SK-N-SH treated with all-trans-retinoic acid at 6 μM for 48 hours (cell line): ENCODE measurements at places on chromosomes 7 and 10.
A peak's percentile ranks its signal among the peaks of the same experiment; 100 is the strongest.

DNA sequence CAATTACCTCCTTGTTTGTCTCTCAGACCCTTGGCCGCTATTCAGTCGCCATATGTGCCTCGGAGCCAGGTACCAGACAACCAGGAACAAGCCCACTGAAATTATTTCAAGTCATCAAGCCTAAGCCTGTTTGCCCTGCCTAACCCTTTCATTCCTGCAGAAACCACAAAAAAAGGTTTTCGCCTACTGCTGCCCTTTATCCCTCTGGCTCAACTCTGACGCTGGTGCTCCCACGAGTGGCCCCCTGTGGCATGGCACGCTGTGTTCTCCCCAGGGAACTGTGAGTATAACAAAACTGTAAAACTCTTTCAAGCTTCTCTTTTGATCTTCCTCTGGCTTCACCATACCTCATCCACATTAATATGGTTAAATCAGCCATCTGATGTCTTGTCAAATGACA is 215.7 kb upstream of the CDC14C start:
- ATAC-seq: no peak

DNA sequence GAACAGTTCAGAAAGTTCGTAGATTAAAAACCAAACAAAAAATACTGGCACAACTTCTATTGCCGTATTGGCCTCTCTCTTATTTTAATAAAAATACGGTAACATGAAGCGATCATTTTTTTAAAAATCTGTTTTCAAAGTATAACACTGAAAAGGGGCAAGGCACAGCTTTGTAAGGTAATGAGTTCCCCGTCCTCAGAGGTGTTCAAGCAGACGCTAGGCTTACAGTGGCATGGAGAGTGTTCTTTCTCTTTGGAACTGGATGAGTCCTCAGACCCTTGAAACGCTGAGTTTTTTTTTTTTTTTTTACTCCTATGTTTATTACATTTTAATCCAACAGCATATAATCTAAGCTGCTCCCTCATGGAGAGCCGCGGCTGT is 7.8 kb downstream of the EN2 start:
- no peak for ATAC-seq

DNA sequence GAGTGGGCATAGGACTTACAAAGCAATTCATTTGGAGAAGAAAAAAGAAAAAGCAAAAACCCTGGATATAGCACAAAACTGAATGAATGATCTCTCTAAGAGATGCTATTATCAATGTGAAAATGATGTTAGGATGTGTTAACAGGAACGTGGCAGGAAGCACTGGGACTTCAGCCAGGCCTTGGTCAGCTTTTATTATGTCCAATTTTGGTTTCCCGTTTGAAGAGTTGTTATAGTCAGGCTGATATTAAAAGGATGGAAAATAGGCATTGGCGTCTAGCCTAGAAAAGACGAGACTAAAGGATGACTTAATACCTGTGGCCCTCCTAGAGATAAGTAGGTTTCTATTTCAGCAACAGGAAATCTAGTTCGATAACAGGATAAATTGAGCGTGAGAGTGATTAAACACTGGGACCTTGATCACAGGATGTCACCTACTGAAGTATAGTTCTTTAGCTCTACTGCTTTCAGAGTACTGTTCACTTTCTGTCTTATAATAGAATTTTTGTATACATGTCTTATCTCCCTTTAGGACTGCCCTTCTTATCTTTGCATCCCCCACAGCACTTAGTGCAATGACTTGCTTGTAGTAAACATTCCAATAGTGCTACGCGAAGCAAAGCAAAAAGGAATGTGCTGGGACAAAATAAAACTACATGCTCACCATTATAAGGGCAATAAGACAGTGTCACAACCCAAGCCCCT is 99.8 kb upstream of the AGBL3 start:
- peak; percentile 24 for ATAC-seq

DNA sequence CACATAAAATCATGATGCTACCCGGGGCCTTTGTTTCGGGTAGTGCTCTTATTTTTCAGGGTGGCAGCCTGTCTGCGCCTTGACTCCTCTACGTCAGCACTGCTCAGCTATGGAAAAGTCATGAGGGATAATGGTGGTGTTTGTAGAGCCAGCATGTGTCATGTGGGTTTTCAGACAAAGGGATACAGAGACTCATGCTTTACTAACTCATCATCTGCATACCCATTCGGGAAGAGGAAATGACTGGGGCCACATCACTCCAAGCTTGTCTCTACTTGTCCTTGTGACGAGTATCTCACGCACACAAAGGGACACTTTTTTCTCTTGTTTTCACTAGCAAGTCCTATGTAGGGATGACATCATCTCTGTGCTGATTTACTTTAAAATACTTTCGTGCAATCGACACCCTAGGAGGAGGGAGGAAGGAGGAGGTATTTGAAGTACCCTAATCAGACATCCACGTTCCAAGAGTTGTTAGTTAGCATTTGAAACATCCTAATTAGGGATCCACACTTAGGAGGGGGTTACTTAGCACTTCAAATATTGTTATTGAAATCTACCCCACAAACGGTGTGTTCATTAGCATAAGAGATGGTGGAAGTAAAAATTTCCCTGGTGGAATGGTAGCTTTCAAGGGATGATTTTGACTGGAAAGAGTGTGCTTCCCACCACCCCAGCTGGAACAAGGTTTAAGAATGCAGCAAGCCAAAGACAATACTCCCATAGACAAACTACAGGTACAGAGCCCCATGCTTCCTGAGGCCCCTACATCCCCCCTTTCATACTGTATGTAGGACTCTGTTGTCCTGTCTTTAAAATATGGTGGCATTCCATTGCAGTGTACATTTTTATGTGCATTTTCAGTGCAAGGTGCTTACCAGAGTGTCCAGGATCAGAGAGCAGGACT is 52.0 kb downstream of the THNSL1 start:
- no peak for ATAC-seq

DNA sequence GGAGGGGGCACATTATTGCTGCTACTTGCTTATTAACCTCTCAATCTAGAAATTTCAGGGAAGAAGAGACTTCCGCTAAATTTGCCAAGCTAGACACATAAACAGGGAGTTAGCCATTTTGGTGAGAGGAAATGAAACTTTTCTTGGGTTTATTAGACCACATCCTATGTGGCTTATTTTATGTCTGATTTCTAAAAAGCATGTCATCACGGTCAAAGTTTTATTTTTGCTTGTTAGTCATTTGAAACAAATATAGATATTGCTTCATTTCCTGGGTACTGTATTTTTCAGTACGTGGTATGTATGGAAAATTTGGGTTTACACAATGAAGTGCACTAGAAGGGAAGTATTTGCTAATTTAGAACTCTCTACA is 144.1 kb downstream of the TCF7L2 start:
- ATAC-seq: no peak

DNA sequence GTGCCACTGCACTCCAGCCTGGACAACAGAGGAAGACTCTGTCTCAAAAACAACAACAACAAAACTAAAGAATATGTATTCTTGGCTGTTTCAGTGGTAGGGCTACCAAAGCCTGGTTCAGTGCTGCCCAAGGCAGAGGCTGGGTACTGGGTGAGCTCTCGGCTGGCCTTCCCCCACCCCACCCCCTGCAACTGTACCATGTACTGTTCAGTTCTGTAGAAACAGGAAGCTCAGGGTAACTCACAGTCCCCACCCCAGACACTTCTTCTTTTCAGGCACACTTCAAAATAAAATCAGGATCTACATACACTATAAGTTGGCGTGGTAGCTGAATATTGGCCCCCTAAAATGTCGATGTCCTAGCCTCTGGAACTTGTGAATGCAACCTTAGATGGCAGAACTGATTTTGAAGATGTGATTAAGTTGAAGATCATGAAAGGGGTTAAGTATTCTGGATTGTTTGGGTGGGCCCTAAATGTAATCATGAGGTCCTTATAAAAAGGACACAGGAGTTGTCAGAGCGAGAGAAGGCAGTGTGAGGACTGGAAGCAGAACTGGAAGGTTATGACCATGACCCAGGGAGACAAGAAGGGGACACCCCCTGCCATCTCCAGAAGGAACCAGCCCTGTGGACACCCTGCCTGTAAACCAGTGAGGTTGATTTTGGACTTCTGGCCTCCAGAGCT is 31.2 kb downstream of the TBXAS1 start:
- ATAC-seq: no peak

- ATAC-seq: peak; percentile 76
These were observed 160.8 kb upstream of the NPSR1 start for GRCh38 chr7:34497153-34497777.

- no peak for ATAC-seq
These were observed 203.4 kb upstream of the FRMD4A start for GRCh38 chr10:14534152-14534551.

GRCh38 chr7:158588878-158589442 is 1.3 kb upstream of the PTPRN2 start:
- no peak for ATAC-seq

DNA sequence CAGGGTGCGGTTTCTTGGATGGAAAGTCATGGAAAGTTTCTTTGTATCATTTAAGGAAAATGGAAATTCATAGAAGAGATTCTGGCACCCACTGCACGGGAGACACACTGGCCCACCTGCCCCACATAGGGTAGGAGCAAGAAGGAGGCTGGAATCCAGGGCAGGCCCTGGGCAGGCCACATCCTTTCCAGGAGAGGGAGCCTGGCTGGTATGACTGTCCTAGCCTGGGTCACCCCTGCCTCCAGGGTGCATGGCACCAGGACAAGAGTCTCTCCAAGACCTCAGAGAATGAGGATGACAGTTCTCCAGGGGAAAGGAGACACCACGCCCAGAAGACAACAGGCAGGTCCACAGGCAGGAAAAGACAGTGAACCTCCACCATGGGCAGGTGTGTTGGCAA is 297.2 kb downstream of the TCERG1L start:
- ATAC-seq: no peak

GRCh38 chr10:7813481-7813880 is 4.8 kb upstream of the TAF3 start:
- ATAC-seq: no peak

GRCh38 chr7:85681241-85681640 is 494.4 kb upstream of the SEMA3D start:
- ATAC-seq: no peak

GRCh38 chr7:50362712-50363282 is 58.3 kb downstream of the IKZF1 start:
- ATAC-seq: no peak

DNA sequence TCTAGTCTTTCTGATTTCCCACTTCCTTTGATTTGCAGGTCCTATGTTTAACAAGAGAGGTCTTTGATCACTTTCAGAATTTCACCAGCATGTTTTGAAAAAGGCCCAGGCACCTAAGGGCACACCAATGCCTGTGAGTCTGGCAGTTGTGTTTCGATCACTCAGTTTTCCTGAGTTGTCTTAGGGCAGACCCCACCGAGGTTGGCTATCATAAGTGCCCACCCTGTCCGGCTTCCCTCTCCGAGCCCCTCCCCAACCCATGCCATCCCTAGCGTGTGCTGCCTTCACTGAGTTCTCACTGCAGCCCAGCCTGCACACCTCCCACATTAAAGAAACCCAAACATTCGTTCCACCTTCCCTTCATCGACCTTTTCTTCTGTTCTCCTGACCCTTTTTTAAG is 257.9 kb downstream of the GRID1 start:
- ATAC-seq: no peak

DNA sequence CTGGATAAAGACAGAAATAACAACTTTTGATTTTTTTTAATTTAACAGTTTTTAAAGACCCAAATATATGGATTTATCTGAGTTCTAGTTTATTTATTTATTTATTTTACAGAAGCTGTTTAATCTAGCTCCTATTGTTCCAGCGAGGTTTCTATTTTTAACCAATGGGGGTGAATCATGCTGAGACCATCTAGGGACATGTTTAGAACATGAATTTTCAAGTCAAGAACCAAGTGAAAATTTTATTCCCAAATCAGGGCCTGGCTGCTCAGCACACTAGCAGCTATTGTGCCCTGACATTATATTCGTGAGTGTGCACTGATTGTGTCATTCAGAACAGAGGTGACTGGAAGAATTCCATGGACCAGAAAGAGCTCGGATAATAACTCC is 24.6 kb upstream of the MPP7 start:
- ATAC-seq: no peak

GRCh38 chr7:46355331-46355730 is 434.3 kb upstream of the IGFBP3 start:
- ATAC-seq: no peak

GRCh38 chr10:62224606-62225005 is 44.0 kb downstream of the RTKN2 start:
- peak; percentile 88 for ATAC-seq
